ENCODE measurements at places on chromosomes 3 and 15. TPM values are rescaled to one million over a fixed set of nuclear protein-coding genes. Genes with fewer than 3 reads are reported as not detected.

DNA sequence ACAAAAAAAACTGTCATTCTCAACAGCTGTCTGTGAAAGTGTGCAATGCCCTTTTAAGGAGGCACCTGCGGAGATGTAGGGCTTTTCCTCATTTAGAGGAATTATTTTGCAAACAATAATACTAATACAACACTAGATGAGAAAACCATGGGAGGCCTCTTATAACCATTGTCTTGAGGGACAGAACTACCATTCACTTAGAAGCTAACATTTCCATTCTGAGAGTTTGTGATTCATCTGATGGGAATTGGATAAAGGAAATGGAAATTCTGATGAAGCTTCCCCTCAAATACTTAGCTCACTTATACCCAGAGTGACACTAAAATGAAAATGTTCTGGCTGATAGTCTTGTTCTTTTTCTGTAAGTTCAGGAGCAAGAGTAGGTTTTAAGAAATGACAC lies 147.7 kb downstream of the CADPS start:
- no peak overlapping the region for H3K4me3 ChIP-seq
- H3K27me3 ChIP-seq, result no peaks in the 10 kb centered on the region
- no peaks in the 10 kb centered on the region for H3K4me1 ChIP-seq
- no peaks in the 10 kb centered on the region for H3K36me3 ChIP-seq
- DNase-seq, result no peak

DNA sequence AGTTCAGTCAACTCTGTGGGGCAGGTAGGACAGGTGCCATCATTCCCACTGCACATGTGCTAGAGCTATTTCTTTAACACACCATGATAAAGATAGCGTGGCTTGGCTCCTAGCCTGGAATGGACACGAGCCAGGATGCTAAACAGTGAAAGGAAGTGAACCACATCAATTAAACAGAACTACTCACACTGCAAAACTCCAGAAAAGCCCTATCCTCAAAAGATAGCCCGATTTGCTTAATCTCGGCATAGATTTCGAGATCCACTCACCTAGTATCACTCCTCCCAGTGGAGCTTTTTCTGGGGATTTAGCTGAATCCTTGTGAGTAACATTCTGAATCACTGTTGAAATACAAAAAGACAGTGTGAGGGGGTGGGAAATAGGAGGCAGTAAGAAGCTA lies 118.0 kb downstream of the ABI3BP start:
- no peaks in the 10 kb centered on the region for H3K4me1 ChIP-seq
- no peak overlapping the region for H3K27ac ChIP-seq
- no peak overlapping the region for H3K4me3 ChIP-seq
- no peaks in the 10 kb centered on the region for H3K36me3 ChIP-seq

GRCh38 chr3:169138849-169139420 lies 524.6 kb downstream of the MECOM start:
- no peak overlapping the region for H3K4me3 ChIP-seq
- no peaks in the 10 kb centered on the region for H3K27me3 ChIP-seq
- no peaks in the 10 kb centered on the region for H3K36me3 ChIP-seq
- H3K27ac ChIP-seq, result no peak overlapping the region

- no peak overlapping the region for H3K27ac ChIP-seq
- H3K4me3 ChIP-seq, result no peak overlapping the region
- H3K36me3 ChIP-seq, result no peaks in the 10 kb centered on the region
- H3K4me1 ChIP-seq, result no peaks in the 10 kb centered on the region
- no peaks in the 10 kb centered on the region for H3K27me3 ChIP-seq
These were observed 77.1 kb downstream of the PDZRN3 start for GRCh38 chr3:73547427-73548248.

GRCh38 chr3:188818282-188818681 lies 353.5 kb upstream of the TPRG1 start:
- no peak overlapping the region for H3K27ac ChIP-seq
- no peaks in the 10 kb centered on the region for H3K36me3 ChIP-seq
- H3K27me3 ChIP-seq, result no peaks in the 10 kb centered on the region
- H3K4me1 ChIP-seq, result no peaks in the 10 kb centered on the region
- H3K4me3 ChIP-seq, result no peak overlapping the region

GRCh38 chr15:57550640-57551039 lies 41.1 kb upstream of the MYZAP start:
- H3K4me1 ChIP-seq, result no peaks in the 10 kb centered on the region
- no peak for DNase-seq
- no peak overlapping the region for H3K4me3 ChIP-seq

DNA sequence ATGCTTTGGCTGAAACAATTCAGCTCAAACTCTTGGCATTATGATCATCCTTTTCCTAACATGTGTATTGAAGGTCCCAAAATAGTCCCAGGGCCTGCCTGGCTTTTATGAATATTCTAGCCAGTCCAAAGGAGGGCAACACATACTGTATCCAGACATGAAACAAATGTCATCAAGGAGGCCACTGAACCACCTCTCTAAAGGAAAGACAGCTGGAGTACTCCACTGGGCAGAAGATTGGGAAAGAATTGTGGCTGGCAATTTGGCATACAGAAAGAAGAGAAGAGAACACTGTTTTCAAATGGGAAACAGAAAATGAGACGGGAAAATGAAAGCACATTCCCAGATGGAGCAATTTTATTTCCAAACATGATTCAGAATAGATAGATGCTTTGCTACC lies 80.6 kb downstream of the NCEH1 start:
- H3K27me3 ChIP-seq, result no peaks in the 10 kb centered on the region
- no peak overlapping the region for H3K27ac ChIP-seq
- DNase-seq, result no peak
- H3K4me1 ChIP-seq, result no peaks in the 10 kb centered on the region
- no peaks in the 10 kb centered on the region for H3K36me3 ChIP-seq

GP9 gene
- not detected for total RNA-seq

HOMER2 gene
- 1.7 TPM for total RNA-seq

All from GM12878 (cell line).